Endodermal cell (in vitro differentiated cells): ENCODE measurements at places on chromosomes 6 and 20. TPM values are rescaled to one million over a fixed set of nuclear protein-coding genes. Genes with fewer than 3 reads are reported as not detected.
A peak's percentile ranks its signal among the peaks of the same experiment; 100 is the strongest.

DNA sequence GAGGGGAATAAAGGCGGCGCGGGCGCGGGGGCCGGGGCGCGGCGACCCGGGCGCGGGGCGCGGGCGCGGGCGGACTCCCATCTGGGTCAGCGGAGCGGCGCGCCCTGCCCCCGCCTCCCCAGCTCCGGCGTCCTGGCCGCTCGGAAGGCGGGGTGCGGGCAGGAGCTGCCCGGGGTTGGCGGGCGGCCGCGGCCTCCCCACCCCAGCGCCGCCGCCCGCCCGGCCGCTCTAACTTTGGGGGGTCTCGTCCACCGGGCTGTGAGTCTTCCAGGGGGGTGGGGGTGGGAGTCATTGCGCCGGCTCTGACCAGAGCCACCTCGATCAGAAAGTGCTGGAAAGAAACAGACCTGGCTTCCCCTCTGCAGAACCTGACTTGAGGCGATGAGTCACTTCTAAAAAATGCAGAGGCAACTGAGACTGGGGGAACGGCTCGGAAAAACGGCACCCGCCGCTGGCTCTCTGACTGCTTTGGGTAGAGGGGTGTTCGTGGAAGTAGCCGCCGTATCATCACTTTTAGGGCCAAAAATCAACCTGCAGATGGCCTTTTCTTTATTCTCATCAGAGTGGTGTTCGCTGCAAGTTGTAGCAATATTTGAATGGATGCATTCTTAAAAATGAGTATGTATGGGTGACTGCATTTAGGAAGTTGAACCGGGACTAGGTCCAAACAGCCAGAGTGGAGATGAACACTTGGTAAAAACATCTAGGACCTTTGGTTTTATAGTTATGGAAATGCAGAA, 667 bp downstream of the CAP2 start:
- peak; percentile 89 for DNase-seq

GRCh38 chr6:108359901-108360882, 65.3 kb downstream of the AFG1L start:
- no peak for DNase-seq

LRRC73 gene
- total RNA-seq, result 0.46 to 1.0 TPM (median 0.63 TPM) in 3 replicates

DNA sequence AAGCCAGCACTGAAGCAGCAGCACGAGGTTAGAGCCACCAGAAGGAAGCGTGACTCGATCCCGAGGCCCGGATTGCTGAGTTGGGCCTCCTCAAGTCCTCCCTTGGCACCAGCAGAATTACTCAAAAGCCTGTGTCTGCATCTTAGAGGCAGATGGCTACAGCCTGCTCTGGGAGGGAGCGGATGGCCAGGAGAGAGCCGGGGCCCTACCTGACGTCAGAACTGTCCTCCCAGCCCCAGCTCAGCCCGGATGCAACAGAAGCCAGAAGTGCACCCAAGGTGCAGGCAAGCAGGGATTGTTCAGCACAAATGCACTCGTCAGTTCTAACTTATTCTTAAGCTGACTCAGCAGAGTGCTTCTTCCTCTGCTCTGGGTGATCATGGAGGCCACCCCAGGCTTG, 155.5 kb upstream of the RPS6KA2 start:
- DNase-seq, result no peak

DNA sequence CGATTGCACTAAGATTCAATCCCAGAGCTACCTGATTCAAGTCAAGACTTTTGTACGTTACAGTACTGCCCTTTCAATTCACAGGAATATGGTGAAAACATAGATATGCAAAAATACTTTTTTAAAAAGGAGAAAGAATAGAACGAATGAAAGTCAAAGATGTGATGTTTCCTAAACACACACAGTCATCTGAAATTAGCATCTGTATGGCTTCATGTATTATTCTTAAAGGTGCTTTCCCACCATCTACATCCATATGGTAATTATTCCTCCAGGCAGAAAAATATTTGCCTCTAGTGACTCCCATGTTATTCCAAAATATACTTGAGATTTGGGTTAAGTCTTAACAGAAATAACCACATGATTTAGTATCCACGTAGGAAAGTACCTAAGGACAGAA, 115.5 kb upstream of the LAMP5 start:
- DNase-seq, result no peak
